CD4-positive, alpha-beta T cell treated with Interleukin-15 for 4 hours (primary cell): ENCODE measurements at places on chromosomes 13 and 19.

DNA sequence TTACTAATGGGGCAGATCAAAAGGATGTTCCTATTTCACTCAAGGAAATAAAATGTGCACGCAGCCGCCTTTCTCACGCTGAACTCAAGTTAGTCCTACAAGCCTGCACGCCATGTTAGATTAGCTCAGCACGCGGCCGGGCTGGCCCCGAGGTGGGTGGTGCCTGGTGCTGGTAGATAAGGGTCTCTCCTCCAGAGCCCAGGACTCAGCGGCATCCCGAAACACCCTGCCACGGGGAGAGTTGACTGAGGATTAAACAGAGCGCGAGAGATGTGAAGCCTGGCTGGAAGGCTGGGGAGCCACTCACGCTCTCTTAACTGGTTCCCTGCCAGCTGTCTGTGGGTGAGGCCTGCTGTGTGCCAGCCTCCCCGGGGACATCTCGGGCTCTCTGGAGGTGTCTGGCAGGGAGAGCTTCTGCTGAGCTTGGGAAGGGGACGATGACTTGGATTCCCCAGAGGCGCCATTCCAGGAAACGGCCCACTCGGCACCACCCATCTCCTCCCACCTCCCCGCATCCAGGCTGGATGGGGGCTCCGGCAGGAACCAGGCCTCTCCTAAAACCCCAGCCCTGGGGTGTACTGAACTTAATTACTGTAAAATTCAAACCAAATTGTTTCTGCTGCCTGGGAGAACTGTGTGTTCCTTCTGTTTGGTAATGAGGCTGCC is 122.2 kb downstream of the KDM4B start:
- DNase-seq: no peak

DNA sequence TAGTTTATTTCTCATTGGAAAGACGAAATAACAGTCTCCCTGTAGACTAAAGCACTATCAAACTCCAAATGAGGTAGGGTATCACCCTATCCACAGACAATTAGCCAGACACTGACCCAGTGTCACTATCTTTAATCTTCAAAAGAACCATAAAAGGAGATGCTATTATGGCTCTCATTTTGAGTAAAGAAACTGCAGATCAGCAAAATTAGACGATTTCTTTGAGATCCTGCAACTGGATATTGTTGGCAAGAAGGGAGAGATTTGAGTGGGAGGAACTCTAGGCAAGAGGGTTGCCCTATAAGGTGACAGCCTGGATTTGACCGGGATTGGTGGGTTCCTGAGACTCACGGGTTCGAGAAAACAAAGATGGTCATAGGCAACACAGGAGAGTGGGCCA is 71.2 kb downstream of the PCDH9 start:
- no peak for DNase-seq

GRCh38 chr19:47280183-47280797 is 5.6 kb downstream of the INAFM1 start:
- DNase-seq: peak; percentile 57

- DNase-seq: no peak
These were observed 7.3 kb upstream of the RANBP3 start for GRCh38 chr19:5985098-5985783.

GRCh38 chr13:65872448-65872847 is 1357.7 kb downstream of the PCDH9 start:
- no peak for DNase-seq

DNA sequence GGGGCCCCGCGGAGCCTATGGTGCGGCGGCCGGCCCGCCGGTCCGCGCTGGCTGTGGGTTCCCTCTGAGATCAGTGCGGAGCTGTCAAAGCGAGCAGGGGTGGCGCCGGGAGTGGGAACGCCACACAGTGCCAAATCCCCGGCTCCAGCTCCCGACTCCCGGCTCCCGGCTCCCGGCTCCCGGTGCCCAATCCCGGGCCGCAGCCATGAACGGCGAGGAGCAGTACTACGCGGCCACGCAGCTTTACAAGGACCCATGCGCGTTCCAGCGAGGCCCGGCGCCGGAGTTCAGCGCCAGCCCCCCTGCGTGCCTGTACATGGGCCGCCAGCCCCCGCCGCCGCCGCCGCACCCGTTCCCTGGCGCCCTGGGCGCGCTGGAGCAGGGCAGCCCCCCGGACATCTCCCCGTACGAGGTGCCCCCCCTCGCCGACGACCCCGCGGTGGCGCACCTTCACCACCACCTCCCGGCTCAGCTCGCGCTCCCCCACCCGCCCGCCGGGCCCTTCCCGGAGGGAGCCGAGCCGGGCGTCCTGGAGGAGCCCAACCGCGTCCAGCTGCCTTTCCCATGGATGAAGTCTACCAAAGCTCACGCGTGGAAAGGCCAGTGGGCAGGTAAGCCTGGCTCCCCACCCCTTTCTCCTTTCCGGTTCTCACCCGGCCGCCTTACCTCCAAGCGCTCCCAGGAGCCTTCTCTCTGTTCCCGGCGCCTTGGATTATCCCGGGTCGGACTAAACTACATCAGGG is at the start of gene PDX1:
TSS of gene PDX1 (plus strand) at position 67 of the 743 bp plus-strand sequence. CDS start at position 206, 139 bp downstream.
- DNase-seq: no peak

- no peak for DNase-seq
These were observed 76.3 kb upstream of the GPR183 start for GRCh38 chr13:99383511-99383921.

DNA sequence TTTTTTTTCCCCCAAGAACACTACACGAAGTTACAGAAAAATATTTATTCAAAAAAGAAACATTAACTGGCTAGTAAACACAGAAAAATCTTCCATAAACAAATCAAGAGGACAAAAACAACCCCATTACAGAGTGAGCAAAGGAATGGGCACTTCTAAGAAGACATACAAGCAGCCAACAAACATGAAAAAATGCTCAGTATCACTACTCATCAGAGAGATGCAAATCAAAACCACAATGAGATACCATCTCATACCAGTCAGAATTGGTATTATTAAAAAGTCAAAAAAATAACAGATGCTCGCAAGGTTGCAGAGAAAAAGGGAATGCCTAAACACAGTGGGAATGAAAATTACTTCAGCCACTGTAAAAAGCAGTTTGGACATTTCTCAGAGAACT is 131.7 kb downstream of the UGGT2 start:
- DNase-seq: no peak

DNA sequence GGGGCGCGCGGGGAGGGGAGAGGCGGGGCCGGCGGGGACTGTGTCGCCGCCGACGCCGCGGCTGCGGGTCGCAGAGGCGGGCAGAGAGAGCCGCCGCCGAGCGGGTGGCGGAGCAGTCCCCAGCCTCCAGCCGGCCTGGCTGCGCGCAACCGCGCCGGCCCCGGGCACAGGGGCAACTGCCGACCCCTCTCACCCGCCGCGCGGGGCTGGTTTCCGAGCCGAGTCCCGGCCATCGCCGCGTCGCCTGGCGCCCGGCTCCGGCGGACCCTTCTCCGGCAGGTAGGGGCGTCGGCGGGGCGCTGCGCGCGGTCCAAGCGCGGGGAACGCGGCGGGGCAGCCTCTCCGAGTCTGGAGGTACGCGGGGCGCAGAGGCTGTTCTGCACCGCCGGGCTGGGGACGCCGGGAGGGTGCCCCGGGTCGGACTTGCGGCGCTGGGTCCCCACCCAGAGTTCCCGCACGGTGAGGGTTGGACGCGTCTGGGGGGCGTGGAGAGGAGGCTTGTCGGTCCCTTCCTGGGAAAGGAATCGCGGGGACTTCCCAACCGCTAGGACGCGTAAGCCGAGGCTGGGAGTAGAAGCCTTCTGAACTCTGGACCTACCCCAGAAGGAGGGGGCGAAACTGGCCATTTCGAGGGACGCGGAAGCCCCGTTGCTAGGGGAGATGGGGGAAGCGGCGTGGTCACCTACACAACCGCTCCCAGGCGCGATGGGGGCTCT is 133.6 kb upstream of the MYO16 start:
- DNase-seq: no peak

DNA sequence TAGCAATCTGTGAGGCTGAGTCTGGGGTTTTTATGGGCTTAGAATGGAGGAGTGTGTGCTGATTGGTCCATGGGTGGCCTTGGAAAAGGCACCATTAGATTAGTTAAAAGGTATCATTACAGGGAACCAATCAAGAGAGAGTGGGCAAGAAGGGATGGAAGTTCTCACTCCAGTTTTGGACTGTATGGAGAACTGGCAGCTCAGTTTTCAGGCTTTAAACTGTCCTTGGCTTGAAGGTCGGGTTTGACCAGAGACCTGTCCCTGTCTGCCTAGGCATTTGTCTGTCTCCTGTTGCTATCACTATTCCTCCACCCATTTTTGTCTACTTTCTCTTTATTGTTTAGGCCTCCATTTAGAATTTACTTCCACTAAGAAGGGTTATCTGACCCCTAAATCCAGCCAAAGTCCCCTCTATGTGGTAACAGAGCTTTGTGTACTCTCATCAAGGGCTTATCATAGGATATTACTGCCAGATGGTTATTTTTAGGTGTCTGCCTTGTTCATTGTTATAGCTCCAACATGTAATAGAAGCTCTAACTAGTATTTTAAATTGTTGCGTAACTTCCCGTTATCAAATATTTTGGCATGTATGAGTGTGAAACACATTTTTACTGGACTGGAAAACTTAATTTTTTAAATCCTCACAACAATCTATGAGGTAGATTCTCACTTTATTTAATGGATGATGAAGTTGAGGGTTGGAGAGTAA is 133.3 kb upstream of the SLC10A2 start:
- no peak for DNase-seq

DNA sequence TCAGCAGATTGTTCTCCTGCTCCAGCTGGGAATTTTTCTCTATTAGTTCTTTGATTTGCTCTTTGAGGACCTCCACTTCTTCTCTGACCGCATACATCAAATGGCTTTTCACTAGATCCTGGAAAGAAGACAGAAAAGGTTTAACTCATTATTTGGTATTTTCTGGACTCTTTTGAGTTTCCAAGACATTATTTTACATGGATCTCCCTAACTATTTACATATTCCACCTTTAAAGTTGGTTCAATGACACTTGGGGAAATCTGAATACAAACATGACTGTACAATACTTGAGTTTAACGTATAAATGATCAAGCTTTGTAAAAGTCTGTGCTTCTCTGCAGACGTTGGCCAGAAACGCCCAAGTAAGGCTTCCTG is 61.1 kb downstream of the SERP2 start:
- no peak for DNase-seq

DNA sequence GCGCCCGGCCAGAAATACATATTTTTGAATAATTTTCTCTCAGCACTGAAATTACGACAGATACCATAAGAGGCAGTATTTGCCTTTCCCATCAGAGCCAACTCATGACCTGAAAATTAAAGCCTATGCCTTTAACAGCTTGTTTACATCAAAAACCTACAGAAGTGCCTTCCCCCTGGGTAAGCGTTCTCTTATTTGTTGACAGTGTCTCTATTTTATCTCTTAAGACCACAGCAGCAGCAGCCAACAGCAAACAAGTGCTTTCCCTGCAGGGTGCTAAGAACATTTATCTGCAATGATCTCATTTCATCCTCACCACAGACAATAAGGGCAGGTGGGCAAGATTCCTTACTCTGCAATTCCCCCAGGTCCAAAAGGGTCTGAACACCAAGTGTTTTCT is 6.0 kb downstream of the AKAP8L start:
- no peak for DNase-seq

GRCh38 chr13:94595001-94595949 is 677 bp downstream of the TGDS start:
- DNase-seq: peak; percentile 13

- peak; percentile 56 for DNase-seq
These were observed 7.7 kb downstream of the UBE2L5 start for GRCh38 chr13:30429721-30430694.
